ENCODE measurements at places on chromosomes 2 and 18.

DNA sequence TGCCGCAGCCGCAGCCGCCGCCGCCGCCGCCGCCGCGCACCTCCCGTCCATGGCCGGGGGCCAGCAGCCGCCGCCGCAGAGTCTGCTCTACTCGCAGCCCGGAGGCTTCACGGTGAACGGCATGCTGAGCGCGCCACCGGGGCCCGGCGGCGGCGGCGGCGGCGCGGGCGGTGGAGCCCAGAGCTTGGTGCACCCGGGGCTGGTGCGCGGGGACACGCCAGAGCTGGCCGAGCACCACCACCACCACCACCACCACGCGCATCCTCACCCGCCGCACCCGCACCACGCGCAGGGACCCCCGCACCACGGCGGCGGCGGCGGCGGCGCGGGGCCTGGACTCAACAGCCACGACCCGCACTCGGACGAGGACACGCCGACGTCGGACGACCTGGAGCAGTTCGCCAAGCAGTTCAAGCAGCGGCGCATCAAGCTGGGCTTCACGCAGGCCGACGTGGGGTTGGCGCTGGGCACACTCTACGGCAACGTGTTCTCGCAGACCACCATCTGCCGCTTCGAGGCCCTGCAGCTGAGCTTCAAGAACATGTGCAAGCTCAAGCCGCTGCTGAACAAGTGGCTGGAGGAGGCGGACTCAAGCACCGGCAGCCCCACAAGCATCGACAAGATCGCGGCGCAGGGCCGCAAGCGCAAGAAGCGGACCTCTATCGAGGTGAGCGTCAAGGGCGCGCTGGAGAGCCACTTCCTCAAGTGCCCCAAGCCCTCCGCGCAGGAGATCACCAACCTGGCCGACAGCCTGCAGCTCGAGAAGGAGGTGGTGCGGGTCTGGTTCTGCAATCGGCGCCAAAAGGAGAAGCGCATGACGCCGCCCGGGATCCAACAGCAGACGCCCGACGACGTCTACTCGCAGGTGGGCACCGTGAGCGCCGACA is 2.4 kb downstream of the POU3F3 start:
- no peak for DNase-seq

DNA sequence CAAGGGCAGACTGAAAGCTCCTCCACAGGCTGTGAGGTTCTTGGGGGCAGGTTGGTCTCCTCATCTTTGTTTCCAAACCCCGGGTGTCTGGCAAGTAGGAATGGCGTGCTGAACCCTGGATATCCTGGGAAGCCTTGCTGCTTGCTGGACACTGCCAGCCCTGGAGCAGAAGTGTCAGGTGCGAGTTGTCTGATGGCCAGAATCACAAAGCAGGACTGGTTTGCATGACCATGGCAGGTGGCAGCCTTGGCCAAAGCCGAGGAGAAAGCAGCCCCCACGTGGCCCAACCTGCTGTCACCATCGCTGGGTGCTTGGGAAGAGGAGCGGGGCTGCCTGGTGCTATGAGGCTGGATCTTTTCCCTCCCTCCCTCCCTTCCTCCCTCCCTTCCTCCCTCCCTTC is 309.5 kb upstream of the HS6ST1 start:
- no peak for DNase-seq

GRCh38 chr2:37284381-37284780 is 40.3 kb downstream of the PRKD3 start:
- no peak for DNase-seq

- DNase-seq, result peak; percentile 72
Observed at GRCh38 chr18:45879681-45880655, 54.5 kb downstream of the SIGLEC15 start.

GRCh38 chr2:101946372-101947039 is 45.3 kb upstream of the IL1R2 start:
- no peak for DNase-seq

GRCh38 chr18:2201036-2201600 is 370.2 kb downstream of the METTL4 start:
- DNase-seq, result no peak

GRCh38 chr2:127984551-127984950 is 43.3 kb downstream of the SAP130 start:
- DNase-seq, result no peak

GRCh38 chr2:18077704-18078103 is 199.2 kb downstream of the KCNS3 start:
- DNase-seq, result no peak

GRCh38 chr2:182366628-182367027 is 60.2 kb downstream of the PDE1A start:
- DNase-seq, result no peak

DNA sequence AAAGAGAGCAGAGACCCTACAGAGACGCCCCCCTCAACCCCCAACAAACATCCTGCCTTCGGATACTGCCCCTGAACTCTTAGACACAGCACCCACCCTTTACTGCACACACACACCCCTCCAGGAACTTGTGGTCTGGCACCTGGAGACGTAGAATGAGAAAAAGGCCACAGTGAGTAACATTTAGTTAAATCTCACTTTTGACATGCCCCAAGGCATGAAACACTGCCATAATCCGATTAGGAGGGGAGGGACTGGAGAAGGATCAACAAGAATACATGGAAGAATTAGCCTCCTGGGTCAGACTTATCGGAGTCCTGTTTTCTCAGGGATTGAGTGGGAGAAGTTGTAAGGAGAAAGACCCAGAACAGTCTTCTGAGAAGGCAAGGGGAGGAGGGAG is 4.1 kb downstream of the CDK5R2 start:
- DNase-seq, result no peak

GRCh38 chr2:238418999-238419546 is 7.7 kb upstream of the ASB1 start:
- DNase-seq, result no peak

DNA sequence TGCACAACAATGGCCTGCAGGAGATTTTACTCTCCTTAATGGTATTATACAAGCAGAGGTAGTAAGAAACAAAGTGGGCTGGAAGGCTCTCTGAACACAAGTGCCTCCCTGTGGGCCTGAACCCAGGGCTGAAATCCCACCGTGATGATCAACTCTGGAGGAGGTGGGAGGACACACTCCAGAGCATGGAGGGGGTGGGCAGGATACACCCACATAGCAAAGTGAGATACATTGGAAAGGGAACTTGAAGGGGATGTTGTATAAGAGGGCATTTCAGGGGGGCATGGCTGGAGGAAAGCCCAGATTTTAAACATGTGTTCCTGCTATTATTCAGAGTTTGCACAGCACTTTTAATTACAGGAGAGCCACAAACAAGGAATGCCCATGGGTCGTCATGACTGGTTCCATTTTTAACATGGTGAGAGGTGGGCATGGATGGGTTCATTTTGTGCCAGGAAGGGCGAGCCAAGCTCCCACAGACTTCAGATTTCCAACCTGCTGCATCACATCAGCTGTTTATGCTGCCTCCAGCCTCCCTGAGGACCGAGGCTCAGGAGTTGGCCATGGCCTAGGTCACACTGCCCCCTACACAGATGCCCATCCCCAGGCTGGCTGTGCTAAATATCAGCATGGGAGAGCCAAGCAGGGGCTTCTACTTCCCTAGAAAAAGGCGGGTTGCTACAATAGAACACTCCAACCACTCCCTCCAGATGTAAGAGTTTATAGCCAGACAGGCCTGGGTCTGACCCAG is 416.2 kb upstream of the ID2 start:
- no peak for DNase-seq

DNA sequence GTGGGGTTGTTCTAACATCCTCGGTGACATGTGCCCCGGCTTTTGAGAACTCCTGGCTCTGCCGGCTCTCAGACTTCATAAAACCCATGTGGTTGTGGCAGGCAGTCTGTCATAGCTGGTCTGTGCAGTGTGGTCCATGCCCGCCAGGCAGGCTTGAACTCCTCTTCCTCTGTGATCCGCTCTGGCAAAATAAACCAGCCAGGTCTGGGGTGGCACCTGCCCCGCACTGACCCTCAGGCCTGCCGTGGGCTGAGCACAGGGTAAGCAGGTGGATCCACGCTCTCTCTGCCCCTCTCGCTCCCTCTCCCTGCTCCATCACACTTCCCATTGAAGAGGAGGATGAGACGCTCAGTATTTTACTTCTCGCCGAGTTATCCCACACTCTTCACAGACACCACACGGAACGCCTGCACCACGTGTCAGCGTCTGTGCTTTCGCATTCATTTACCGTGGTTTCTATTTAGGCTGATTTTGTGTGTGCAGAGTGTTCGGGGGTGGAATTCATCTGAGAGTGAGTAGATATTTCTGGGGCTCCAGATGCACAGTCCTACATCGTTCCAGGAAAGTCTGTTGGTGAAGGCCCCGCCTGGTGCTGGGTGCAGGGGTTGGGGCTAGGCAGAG is 56.4 kb downstream of the RTP5 start:
- DNase-seq, result no peak

DNA sequence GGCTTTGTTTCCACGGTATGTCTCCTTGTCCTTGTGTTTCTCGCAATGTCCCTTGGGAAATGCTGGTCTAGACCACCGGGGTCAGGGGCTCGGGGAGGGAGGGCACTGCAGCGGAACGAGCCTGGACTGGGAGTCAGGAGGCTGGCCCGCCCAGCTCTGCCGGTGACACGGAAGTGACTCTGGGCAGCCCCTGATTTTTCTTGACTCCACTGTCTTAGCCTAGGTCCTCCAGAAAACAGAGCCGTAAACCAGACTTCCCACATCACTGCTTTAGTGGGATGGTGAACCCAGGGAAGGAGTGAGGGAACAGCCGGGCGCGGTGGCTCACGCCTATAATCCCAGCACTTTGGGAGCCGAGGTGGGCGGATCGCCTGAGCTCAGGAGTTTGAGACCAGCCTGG is 144.2 kb downstream of the ASB1 start:
- no peak for DNase-seq

- no peak for DNase-seq
Observed at GRCh38 chr2:31234683-31235503, 941 bp downstream of the EHD3 start.

GRCh38 chr2:215032153-215032552 is 106.3 kb downstream of the ABCA12 start:
- no peak for DNase-seq

GRCh38 chr18:27666016-27666415 is 480.9 kb upstream of the CHST9 start:
- DNase-seq, result no peak

- no peak for DNase-seq
Observed at GRCh38 chr2:226354434-226354833, 445.2 kb downstream of the IRS1 start.

DNA sequence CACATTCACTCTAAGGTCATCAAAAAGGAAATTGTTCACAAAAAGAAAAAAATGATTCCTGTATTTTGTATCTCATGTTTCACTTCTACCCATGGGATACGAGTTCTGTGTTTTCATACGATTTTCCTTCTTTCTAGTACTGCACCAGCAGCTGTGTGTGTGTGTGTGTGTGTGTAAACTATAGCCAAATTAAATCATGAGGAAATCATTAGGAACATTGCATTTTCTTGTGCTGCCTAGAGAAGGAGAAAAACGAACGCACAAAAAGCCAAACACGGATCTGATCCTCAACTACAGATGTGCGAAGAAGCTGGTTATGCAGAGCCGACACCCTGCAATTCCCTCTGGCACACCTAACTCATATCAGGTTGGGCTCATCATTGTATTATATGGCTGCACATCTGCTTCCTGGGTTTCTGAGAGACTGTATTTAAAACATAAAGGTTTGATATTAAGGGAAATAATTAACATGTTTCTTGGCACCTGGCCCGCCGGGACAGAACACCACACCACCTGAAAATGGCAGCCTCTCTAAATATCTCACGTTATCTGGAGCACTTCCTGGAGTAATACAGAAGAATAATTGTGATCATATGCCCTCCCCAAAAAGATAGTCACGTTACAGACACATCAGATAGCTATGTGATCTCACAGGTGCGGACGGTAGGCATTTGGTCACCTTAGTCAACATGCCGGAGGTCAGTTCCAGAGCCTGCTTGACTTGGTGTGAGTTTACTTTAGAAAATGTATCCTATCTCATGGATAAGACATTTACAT is 586.3 kb upstream of the SALL3 start:
- no peak for DNase-seq

- no peak for DNase-seq
Observed at GRCh38 chr2:26720322-26721114, 28.0 kb downstream of the KCNK3 start.

DNA sequence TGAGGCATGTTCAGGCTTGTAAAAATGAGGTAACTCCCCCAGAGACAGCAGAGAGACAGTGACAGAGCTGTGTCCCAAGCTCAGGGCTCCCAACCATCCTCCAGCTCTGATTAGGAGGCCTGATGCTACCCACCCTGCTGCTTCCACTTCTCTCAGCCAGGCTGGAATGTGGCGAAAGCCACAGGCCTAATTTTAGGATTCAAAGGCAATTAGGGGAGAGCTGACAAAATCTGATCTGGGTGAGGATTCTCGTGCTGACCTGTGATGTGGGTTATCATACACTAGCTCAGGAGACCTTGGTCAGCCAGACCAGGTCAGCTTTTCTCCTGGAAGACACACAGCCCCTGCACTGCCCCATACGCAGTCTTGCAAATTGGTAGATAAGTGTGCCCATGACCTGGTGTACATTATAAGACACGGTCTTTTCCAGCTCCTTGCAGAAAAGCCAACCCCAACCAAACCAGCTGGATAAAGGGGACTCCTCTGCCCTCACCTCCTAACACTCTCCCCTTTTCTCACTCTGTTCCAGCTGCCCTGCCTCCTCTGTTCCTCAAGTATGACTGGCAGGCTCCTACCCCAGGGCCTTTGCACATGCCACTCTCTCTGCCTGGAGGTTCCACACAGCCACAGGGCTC is 225.9 kb downstream of the MGAT5 start:
- DNase-seq, result no peak

- DNase-seq, result no peak
Observed at GRCh38 chr2:135335256-135335655, 195.8 kb downstream of the ZRANB3 start.

- DNase-seq, result peak; percentile 27
Observed at GRCh38 chr18:35143622-35144596, 96.9 kb upstream of the ZNF397 start.

DNA sequence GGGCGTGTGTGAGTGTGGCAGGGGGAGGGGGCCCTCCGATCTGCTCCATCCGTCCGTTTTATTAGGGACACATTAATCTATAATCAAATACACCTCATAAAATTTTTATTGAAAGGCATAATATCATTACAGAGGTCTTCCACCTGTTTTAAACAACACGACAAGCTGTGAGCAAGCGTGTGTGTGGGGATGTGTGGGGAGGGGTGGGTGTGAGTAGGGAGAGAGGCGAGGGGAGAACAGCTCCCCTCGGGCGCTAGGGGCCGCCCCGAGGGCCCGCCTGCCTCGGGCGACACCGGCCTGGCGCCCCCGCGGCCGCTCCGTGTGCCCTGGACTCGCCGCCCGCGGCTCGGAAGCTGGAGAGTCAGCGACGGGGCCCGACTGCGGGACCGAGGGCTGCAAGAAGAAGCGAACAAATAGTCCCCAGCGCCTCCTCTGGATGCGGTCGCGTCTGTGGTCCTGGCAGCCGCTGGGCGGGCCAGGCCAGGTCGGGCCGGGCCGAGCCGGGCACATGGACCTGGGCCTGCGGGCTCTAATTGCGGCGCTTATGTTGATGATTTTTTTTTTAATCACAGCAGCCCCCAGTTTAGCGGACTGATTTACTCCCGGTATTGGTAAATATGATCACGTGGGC is 352 bp upstream of the HOXD9 start:
- DNase-seq, result no peak

DNA sequence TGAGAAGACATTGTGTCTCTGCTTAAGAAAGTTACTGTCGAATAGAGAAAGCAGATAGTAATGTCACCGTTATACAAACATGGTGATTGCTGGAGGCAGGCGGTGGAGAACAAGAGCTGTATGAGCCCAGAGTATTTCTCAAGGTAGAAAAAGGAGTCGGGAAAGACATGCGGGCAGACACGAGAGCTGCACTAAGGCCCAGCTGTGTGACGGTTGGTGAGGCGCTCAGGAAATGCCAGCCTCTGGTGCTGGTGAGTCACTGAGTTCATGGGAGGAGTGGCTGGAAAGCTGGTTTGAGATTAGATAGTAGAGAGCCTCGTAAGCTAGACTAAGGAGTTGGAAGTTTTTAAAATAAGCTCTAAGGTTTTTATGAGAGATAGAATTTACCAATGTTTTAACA is 390.9 kb upstream of the TRIB2 start:
- no peak for DNase-seq
